ENCODE measurements at places on chromosomes 3 and 15.
A peak's percentile ranks its signal among the peaks of the same experiment; 100 is the strongest.

DNA sequence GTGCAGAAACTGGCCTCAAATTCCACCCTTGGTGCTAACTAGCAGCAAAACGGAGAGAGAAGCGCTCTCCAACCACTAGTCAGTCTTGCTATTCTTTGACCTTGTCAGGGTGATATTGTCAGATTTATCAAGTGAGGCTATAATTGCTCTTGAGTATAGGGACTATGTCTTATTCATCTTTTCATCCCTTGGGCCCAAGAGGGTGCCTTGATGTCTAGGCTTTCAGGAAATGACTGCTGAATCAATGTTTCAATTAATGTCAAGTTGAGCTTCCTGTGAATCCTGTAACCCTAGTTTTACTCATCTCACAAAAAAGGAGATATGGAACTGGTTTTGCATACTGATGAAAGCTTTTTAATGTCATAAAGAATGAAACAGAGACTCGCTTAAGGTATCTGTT is 701.3 kb downstream of the EDEM1 start:
- no peak for DNase-seq

DNA sequence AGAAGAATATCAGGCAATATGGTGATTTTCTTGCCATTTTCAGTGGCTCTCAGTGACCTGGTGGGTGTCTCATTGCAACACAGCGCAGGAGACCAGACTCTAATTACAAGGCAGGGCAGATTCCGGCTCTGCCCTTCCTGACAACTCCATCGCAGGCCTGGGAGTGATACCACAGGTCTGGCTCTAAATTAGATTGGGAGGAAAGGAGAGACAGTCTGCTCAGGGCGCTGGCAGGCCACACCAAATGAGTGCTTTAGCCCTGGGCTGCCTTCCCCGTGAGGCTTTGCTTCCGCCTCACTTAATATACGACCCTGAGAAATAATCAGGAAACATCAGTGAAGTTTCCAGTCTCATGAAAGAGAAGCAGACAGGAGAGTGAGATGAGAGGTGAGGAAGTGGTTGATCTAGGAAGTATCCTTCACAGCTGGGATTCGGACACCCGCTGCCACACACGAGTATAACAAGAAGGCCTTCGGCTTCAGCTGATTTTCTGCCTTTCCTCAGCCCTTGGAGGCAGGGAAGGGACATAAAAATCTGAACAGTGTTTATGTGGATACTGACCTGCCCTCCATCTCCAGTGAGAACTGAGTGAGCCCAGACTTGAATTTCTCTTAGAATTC is 73.7 kb upstream of the PROK2 start:
- no peak for DNase-seq

DNA sequence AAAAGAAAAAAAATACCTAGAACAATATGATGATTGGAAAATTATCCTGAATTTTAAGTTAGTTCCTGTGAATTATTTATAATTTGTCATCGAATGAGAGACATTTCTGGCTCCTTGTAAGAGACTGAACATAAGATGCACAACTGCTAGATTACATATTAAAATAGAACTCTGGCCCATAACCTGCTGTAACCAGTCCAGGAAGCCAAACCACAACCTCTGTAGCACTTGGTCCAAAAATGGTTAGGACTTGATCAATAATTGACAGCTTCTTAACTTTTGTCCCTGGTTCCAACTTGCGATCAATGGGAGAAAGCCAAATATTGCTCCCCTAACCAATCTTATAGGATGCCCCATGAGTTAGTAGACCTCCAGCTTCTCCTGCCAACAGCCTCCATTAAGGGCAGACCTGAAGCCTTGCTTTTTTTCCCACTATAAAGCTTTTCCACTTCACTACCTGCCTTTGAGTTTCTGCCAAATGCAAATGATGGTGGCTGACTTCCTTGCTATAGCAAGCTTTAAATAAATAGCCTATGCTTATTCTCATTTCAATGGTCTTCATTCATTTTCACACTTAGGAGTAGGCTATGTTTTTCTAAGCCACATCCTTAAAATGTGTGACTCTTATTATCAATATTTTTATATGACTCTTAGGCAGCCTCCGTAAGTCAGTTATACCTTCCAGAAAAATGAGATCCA is 224.0 kb upstream of the ARHGEF26 start:
- no peak for DNase-seq

GRCh38 chr3:126448893-126449180 is 26.9 kb downstream of the ZXDC start:
- DNase-seq: no peak

- DNase-seq: no peak
Measured at GRCh38 chr15:50783411-50783810, 17.9 kb upstream of the SPPL2A start.

DNA sequence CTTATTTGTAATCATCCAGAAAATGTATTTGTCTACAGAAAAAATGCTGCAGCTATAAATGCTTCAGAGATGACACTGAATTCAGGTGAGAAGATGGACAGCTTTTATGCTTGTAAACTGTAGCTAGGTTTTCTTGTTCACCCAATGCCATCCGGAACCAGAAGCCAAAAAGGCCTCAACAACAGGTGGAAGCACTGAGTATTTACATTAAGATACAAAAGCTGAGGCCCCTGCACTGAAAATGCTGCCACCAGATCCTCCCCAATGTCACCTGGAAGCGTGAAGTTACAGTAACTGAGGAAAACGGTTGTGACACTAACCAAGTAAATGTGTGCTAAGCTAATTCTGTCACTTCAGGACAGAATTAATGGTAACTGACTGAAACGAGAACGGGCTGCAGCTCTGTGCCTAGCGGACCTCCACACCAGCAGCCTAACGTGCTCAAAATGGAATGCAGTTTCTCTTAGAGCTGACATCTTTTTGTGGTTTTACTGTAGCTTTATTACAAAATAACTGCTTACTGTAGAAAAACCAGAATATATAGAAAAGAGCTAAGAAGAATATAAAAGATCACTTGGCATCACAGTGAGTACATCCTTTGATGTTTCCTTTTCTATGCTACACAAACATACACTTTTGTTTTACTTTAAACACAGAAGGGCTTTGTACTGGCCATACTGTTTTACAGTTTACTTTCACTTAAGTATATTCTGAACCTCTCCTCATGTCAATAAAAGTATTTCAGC is 7.6 kb downstream of the CHSY1 start:
- no peak for DNase-seq

DNA sequence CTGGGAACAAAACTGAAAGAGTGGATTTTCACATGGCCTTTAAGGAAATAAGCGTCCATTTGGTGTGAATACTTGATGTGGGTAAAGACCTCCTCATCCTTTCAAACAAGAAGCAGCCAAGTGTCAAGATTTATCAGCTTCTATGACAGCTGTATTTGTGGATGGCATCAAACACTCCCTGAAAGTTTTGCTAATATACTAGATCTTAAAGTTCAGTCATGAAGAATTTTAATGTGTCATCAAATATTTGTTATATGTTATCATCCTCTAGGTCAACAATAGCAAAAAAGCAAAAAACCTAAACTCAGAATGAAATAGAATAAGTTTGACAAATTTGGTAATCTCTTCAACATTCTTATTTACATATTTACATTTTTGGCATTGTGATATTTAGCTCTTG is 29.1 kb upstream of the LYSMD4 start:
- DNase-seq: no peak

- DNase-seq: no peak
Measured at GRCh38 chr3:114253505-114253904, 16.1 kb upstream of the ZNF80 start.

GRCh38 chr3:139948898-139949297 is 13.9 kb downstream of the CLSTN2 start:
- DNase-seq: no peak

GRCh38 chr3:88410259-88410658 is 260.5 kb downstream of the C3orf38 start:
- DNase-seq: no peak

DNA sequence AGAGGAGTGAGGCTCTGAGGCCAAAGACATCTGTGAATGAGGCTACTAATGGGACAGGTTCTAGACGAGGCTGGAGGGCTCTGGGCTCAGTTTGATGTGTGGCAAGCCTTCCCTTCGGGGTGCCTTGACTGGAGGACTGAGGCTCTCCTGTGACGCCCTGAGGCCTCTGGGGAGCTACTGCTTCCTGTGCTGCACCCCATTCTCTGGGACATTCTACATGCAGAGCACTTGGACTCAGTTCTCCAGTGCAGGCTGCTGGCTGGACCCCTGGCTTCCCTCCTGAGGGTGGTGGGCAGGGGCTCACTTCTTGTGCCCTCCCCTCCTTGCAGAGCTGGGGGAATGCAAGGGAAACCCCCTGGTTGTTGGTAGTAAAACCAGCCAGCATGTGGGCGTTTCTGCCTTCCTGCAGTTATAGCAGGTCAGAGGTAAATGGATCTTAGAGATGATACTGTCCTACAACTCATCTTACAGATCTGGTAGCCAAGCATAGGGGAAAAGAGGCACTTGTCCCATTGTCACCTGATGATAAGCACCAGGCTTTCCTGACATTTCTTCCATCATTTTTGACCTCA is 133.3 kb downstream of the CHDH start:
- DNase-seq: no peak

DNA sequence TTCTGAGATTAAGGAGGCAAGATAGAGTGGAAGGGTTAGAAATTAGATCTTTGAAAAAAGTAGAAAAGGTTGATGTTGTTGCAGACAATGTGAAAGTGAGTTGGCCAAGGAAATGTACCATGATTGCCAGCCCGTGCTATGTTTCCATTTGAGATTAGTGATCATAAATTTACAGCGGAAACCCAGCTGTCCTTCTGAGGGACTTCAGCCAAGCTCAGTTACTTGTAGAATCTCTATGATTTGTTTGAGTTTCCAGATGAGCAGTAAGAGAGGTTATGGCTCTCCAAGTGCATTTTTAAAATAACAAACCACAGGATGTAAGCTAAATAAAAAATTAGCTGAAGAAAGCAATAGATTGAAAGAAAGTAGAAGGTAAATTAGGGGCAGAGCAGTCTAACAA is 54.2 kb upstream of the RBMS3 start:
- DNase-seq: no peak

GRCh38 chr3:45207446-45207845 is 18.6 kb downstream of the TMEM158 start:
- no peak for DNase-seq

GRCh38 chr3:69445024-69445423 is 59.1 kb upstream of the FRMD4B start:
- DNase-seq: no peak

DNA sequence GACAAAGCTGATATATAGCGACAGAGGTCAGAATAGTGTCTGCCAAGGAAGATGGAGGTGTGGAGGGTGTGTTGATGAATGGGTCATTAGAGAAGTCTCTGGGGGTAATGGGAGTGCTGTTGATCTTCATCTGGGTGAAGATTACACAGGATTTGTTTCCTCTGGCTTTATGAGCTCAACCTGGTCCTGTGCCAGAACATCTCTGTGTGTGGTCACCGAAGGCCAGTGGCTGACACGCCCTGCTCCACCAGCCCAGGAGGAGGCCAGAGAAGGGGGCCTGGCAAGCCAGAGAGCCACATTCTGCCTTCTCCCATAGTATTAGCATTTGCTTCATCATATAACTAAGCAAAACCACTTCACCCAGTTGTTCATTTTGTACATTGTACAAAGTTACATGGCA is 121.1 kb downstream of the ZNF621 start:
- no peak for DNase-seq

- DNase-seq: peak; percentile 81
Measured at GRCh38 chr3:69204315-69204957, 82.0 kb upstream of the LMOD3 start.

GRCh38 chr15:73986776-73987056 is 5.4 kb downstream of the STOML1 start:
- no peak for DNase-seq

- peak; percentile 56 for DNase-seq
Measured at GRCh38 chr3:101091489-101091888, 98.3 kb upstream of the ABI3BP start.

- DNase-seq: no peak
Measured at GRCh38 chr3:42852441-42852840, 23.2 kb downstream of the CYP8B1 start.

DNA sequence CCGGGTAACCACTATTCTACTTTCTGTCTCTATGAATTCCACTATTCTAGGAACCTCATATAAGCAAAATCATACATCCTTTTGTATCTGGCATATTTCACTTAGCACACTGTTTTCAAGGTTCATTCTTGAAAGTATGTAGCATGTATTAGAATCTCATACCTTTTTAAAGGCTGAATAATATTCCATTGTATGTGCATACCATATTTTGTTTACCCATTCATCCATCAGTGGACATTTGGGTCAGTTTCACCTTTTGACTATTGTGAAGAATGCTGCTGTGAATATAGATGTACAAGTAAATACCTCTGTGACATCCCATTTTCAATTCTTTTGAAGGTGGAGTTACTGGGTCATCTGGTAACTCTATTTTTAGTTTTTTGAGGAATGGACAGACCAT is 36.6 kb upstream of the SEC22A start:
- DNase-seq: no peak

GRCh38 chr3:43418601-43419272 is 132.4 kb downstream of the SNRK start:
- DNase-seq: peak; percentile 60

DNA sequence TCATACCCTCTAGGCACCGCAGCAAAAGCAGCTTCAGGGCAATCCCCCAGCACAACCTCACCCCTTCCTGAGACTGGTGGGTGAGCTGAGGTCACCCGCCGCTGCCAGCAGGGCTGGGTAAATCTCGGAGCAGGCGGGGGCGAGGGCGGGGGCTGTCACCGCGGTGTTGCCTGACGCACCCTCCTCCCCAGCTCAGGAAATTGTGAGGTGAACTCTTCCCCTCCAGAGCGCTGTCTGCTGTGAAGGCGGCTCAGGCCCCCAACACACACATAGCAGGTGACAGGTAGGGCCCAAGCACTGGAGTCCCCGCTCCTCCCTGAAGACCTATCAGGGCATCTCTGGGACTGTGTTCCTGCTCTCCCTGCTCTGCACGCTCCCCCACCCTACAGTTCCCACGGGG is 30.2 kb upstream of the FURIN start:
- DNase-seq: no peak

- peak; percentile 99 for DNase-seq
Measured at GRCh38 chr15:57327985-57328471, 48.3 kb upstream of the CGNL1 start.

DNA sequence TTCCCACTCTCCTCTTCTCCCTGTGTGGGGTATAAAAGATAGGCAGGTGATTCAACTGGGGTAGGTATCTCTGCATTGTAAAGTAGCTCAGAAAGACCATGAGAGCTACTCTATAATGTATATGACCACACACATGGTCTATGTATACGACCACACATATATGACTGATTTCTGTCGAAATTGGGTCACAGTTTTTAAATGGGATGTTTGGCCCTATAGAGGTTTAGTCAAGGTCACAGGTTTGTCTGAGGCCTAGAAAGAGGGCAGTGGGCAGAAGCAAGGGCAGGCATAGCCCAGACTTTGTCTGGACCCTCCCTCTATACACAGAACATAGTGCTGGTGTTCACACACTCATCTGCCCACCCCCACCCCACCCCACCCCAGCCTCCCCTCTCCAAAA is 4.4 kb downstream of the LAMP3 start:
- DNase-seq: no peak

GRCh38 chr15:47674586-47675232 is 42.6 kb upstream of the SEMA6D start:
- no peak for DNase-seq

- no peak for DNase-seq
Measured at GRCh38 chr15:80447077-80447476, 42.9 kb downstream of the ARNT2 start.

- peak; percentile 71 for DNase-seq
Measured at GRCh38 chr15:74400313-74400860, 32.9 kb upstream of the CYP11A1 start.
